Pulmonary artery endothelial cell (primary cell): ENCODE measurements at places on chromosomes 6 and 20. TPM values are rescaled to one million over a fixed set of nuclear protein-coding genes. Genes with fewer than 3 reads are reported as not detected.

The FAM217A gene
- total RNA-seq: not detected in 2 replicates

DNA sequence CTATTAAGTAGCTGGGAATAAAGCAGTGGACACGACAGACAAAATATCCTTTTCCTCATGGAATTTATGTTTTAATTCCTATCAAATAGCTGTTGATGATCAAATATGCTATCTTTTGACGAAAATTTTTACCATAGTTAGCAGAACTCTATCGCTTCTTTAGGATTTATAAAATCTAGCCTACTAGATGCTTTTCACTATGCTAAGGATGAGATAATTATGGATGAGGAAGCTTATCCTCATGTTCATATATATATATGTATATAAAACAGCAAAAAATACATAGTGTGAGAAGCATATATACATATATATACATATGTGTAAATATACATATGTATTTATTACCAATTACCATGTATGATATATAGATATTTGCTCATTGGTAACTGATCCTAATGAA, 12.9 kb upstream of the PRSS16 start:
- no peak for DNase-seq

GRCh38 chr6:50390416-50390815, 322.9 kb upstream of the TFAP2D start:
- no peak for DNase-seq

GRCh38 chr6:80161434-80161833, 55.0 kb downstream of the BCKDHB start:
- DNase-seq: no peak

GRCh38 chr6:137827411-137827940, 39.6 kb upstream of the TNFAIP3 start:
- DNase-seq: no peak

DNA sequence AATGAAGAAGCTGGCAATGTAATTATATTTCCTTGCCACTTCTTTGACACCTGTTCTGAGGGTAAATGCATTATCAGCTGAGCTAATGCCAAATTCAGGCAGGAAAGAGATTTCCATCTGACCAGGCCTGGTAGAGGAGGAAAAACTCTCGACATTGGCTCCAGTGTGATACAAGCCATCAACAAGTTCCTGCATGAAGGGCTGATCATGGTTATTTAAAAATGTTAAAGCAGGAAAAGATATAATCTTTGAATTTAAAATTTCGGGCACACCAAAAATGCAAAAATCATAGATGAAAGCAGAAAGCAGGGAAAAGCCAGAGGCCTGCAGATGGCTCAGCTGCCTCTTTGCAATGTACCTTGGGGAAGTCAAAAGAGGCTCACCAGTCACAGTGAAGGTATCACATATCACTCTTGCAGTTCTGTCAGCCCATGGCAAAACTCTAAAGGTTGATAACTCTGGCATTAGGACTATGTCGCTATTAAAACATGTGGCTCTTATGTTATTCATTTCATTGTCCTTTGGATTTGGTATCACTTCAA, 39.1 kb downstream of the LGSN start:
- DNase-seq: no peak

The ZSCAN12 gene
- total RNA-seq: 3.6 and 6.8 TPM in 2 replicates

- no peak for DNase-seq
Measured at GRCh38 chr6:20426177-20427082, 24.8 kb downstream of the E2F3 start.

DNA sequence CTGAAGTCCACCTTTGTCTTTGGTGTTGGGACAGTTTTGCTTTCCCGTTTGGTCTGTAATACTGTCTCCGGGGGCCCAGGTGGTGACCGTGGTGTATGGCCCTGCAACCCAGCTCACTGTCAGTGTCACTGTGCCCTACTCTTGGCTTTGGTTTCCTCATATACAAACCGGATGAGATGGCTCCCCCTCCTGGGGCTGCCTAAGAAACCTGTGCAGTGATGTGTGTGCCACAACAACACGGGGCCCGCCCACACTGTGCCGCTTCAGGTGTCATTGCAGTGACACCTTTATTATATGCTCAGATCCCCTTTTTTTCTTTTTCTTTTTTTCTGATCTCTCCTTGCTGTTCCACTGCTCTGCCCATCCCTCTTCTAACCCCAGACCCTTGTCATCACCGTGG, 73.9 kb downstream of the RAMACL start:
- DNase-seq: no peak

DNA sequence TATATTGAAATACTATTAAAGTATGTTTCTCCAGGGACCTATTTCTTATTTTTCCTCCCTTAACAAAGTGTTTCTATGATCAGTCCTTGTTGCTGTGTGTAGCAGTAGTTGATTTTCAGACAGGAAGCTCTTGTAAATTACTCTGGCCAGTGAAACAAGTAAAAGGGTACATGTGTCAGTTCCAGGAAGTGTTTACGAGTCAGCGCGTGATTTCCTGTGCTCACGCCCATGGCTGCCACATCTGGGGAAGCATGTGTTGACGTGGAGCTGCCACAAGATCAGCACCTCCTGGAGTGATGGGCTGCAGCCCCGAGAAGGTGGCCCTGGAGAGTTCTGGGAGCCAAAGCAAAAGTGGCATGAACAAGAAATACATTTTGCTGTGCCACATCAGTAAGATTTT, 38.6 kb upstream of the GGTLC1 start:
- peak; percentile 88 for DNase-seq
